ENCODE measurements at places on chromosomes 11 and 22.

DNA sequence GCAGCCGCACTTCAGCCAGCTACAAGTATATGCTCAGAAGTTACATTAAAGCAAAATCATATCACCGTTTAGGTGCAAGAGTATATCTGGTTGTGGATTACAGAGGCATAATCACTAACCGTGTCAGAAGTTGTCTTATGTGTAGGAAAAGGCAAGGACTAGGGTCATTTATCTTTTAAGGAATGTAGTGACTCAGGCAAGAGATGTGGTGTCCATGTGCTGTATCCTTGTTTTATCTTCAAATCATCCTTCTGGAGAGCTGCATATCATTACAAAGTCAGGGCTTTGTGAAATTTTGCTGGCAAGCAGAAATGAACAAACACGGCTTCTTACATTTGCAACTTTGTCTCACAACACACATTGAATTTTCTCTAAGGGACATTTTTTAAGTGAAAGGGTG is 12.7 kb upstream of the CHORDC1 start:
- DNase-seq: no peak

- no peak for DNase-seq
Measured at GRCh38 chr11:61153593-61154095, 7.6 kb downstream of the VPS37C start.

DNA sequence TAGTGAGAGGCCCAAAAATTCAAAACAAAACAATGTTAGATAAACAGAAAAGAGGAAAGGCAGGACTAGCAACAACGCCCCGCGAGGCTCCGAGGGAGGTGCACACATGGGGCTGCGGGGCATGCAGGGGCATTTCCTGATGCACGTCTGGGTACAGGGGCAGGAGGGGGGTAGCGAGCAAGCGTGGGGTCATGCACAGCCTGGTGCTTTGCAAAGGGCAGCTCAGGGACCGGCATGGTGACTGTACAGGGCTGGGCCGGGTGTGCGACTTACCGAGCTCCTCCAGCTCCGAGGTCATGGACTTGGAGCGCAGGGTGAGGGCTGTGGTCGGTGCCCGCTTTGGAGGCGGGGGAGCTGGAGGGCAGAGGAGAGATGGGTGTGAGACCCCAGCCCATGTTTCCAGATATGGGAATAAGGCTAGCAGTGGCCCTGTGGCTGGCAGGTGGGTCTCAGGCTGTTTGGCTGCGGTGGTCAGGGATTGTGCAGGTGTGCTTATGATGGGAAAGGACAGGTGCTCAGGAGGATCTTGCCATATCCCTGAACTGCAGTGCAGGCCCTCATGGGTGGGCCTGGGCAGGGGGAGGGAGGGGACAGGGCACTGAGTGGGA is 103.7 kb downstream of the CTTN start:
- no peak for DNase-seq

DNA sequence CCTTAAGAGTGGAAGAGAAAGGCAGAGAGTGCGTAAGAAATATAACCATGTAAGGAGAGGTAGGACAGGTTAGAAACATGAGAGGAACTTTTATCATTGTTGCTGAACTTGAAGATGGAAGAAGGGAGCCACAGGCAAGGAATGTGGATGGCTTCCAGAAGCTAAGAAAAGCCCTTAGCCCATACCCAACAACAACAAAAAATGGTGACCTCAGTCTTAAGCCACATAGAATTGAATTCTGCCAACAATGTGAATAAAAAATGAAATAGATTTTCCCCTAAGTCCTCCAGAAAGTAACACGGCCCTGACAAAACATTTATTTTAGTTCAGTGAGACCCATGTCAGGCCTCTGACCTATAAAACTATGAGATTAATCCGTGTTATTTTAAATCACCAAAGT is 767.3 kb downstream of the FAM181B start:
- DNase-seq: no peak

- no peak for DNase-seq
Measured at GRCh38 chr11:30852091-30852490, 265.9 kb upstream of the MPPED2 start.

GRCh38 chr11:127071606-127072005 is 71.0 kb upstream of the KIRREL3 start:
- DNase-seq: no peak

GRCh38 chr11:35288817-35289541 is 130.4 kb downstream of the SLC1A2 start:
- DNase-seq: no peak

DNA sequence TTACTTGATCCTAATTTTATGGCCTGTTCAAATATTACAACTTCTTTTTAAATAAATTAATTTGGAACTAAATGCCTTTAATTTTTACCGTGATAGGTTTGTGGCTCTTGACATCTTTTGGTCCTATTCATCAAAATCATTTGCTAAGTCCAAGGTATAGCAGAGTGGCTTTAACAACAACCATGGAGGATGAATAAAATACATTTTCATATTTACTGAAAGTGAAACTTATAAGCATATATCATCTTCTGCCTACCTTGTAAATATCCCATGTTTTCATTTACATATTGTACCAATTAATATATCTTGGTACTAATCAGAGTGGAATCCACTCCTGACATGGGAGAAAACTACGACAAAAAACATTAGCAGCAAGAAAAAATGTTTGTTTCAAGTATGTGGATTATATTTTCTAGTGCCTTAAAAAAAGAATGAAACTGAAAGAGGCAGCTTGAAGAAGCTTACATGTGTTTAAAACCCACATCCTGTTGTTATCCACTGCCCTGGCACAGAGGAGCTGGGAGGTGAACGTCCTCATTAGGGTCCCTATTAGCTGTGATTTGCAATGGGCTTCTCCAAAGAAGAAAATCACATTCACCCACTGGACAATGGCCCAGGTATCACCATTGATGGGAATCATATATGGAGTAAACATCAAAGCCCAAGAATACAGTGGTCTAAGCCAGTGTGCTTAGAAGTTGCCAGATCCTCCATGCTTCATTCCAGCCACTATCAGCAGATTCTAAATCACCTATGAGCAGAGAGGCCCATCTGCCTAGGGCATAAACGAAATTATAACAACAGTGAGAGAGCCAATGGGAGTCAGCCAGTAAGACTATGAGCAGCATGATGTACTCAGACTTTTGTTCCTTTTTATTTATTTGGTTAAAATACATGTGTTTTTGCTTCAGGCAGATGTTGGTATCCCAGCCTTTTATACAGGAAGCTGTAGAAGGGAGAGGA is 84.7 kb downstream of the MAML2 start:
- peak; percentile 69 for DNase-seq

GRCh38 chr11:15114501-15115475 is at the start of gene INSC:
Gene INSC (plus strand): TSS chr11:15114923. CDS start chr11:15149175, 34,252 bp downstream.
- DNase-seq: no peak

DNA sequence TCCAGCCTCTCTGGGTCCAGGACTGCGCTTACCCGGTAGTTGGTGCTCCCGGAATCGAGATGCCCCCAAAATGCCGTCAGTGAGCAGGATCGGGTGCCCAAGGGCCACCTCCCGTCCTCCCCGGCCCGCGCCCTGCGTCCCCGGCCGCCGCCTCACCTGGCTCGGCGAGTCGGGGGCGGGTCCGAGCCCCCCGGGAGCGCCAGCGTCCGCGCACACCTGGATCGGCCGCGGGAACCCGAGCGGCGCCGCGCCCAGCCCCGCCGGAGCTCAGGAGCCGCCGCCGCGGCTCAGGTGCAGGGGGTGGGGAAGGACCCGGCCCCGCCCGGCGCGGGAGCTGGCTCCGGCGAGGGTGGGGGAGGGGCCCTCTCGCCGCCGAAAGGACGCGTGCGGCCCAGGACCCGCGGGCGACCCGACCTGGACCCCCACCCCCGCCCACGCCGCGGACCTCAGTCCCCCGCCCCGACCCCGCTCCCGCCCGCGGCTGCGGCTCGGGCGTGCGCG is at the start of gene SHANK2:
SHANK2 (minus strand) TSS at position 309 of the 501 bp plus-strand sequence. CDS start 105,251 bp downstream, outside the sequence.
- no peak for DNase-seq

- no peak for DNase-seq
Measured at GRCh38 chr11:72578991-72579815, 95.0 kb downstream of the PDE2A start.

GRCh38 chr11:79708319-79708932 is 267.6 kb upstream of the TENM4 start:
- DNase-seq: no peak

DNA sequence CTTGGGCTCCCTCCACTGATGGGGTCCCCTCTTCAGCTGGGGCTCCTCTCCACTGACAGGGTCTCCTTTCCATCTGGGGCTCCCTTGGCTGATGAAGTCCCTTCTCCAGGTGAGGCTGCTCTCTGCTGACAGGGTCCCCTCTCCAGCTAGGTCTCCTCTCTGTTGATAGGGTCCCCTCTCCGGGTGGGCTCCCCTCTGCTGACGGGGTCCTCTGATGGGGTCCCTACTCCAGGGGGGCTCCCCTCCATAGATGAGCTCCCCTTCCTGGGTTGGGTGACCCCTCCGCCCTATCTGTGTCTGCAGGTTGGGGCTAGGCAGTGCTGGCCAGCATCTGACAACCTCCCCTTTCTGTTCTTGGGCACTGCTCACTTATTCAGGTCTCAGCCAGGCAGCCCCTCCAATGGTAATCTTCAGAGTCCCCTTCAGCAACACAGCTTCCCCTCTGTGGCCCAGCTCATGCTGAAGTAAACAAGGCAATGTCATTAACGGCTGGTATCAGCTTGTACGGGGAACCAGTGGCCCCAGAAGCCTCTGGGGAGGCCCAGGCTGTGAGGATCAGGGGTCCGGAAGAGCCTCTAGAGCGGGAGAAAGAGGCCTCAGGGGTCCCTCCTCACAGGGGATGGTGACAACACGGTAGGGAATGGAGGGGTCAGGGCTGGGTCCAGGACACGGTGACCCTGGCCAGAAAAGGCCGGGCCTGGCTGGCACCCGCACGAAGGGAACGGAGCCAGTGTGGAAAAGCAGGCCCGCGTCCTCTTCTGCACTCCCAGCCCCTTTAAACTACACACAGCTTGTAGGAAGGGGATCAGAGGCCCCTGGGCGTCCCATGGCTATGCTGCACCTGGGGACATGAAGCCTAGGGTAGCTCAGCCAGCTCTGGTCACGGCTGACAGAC is 9.6 kb upstream of the CD81 start:
- no peak for DNase-seq

GRCh38 chr22:42154293-42155052 is 23.9 kb upstream of the CYP2D6 start:
- DNase-seq: no peak

GRCh38 chr11:70466154-70466553 is 67.8 kb downstream of the CTTN start:
- DNase-seq: no peak
